ENCODE measurements at places on chromosomes 7 and 10.
A peak's percentile ranks its signal among the peaks of the same experiment; 100 is the strongest.

DNA sequence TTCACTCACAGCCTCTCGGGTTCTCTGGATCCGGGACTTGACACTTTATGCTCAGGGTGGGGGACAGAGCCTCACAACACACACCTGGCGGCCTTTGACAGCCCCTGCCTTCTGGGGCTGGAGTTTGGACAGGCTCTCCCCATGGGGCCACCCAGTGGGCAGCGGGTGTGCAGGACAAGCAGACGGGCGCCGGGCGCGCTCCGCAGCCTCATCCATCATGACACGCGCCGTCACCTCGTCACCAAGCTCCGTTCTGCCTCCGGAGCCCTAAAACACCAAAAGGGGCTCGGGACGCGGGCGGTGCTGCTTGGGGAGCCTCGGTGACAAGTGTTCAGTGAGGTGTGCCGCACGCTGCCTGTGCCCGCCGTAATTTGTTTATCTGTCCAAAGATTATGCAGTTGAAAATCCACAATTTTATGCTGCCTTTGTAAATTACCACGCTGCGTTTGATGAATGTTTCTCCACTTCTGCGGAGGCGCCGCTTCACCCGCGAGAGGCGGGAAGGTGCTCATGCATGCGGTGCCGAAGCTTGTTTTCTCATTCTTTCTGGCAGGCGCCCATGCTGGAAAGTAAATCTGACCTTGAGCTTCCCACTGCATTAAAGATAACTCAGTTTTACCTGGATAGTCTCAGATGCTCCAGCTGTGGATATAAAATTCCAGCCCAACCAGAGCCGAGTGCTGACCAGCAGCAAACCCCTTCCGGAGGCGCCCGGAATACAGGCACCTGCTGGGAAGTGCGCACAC, 6.2 kb downstream of the NKX6-2 start:
- no peak for DNase-seq

- DNase-seq: no peak
Measured at GRCh38 chr10:62707810-62708209, 96.7 kb upstream of the ADO start.

DNA sequence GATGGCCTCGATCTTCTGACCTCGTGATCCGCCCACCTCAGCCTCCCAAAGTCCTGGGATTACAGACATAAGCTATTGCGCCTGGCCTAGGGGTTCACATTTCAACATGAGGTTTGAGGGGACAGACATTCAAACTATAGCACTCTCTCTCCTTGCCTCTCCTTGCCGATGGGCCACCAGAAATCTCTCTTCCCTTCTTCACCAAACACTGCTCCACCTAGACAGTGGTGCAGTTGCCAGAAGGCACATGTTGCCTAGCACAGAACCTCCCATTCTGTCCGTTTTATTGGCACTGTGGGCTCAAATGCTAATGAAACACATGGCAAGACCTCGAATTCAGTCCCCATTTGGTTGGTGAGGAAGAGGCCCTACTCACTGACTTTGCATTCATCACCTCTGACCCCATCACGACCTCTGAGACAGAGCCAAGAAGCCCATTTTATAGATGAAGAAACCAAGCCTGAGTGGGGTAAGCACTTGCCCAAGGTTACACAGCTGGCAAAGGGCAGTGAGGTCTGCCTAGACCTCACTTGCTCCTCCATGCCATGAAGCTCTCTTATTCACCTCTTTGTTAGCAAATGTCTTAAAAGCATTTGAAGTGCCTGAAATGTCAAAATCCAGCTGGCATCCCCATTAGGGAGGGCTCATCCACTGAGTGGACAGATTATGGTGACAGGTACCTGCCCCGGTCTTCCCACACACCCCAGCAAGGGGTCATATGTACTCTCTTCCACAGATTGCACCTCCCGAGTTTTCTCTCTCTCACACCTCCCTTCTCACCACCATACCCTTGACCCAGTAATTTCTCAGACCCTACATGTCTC, 34.0 kb downstream of the GPRIN2 start:
- DNase-seq: no peak

DNA sequence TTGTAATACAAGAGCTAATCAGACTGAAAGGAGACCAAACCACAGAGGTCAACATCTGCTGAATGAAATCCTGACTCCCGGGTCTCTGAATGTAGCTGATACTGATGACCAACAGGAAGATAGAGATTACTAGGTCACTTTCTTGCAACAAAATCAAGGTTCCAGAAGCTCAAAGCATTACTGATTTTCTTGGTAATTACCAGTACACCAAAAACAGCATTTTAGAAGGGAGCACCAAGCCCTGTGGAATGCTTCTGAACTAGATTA, 177.7 kb downstream of the SLC25A13 start:
- no peak for DNase-seq

GRCh38 chr10:22503315-22504088, 158.2 kb downstream of the SPAG6 start:
- peak; percentile 43 for DNase-seq

Measured in mammary epithelial cell (primary cell).